ENCODE measurements at places on chromosomes 7 and 10.

DNA sequence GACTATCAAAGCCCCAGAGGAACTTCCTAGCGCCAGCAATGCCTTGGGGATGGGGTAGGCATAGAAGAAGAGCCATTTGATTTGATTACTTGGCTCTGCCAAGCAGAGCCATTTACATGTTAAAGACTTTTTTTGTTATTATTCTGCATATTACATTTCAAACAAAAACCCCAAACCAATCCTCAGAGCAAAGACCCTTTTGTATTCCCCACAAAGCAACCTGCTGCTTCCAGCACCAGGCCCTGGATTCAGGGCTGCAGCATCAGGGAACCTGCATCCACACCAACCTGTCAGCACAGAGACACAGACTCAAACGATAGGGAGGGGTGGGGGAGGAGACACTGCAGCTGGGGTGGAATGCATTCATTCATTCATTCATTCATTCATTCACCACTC lies 73.2 kb downstream of the GRID1 start:
- no peak for DNase-seq

DNA sequence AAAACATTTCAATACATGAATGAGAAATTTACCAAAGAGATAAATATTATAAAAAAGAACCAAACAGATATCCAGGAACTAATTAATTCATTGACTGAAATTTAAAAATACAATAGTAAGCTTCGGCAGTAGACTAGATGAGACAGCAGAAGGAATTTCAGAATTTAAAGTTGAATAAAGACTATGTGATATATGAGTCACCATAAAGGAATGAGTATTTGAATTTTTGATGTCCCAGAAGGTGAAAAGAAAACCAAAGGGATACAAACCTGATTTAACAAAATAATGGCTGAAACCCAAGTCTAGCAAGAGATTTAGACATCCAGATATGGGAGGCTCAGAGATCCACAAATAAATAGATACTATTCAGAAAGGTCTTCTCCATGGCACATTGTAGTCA lies 623.9 kb upstream of the FOXK1 start:
- DNase-seq: no peak

DNA sequence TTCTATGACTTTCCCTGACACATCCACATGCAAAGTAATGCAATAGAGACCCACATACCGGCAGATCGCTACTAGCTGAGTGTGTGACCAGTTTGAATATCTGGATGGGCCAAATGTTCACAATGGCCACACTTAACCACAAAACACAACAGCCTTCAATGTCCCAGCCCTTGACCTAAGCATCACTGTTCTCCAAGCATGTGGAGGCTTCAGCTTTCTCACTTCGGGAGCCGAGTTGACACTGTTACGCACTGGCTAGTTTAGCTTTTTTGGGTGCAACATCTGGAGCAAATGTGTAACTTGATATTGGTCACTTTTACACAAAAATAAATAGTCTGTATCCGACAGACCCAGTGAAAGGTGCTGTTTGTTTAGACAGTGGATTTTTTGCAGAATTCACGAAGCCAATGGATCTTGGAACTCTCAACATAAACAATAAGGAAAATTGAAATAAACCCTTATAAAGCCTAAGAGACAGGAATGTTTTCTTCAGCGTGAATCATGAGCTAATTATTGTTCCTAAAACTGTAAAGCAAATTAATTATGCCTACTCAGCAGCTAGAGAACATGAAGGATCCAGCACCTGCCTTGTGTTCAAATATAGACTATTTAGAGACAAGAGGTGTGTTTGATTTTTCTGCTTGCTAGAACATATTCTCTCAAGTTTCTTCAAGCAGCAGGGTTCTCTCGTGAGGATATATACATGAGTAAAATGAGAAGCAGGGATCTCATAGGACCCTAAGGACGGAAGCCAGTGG lies 117.6 kb upstream of the JCAD start:
- no peak for DNase-seq

DNA sequence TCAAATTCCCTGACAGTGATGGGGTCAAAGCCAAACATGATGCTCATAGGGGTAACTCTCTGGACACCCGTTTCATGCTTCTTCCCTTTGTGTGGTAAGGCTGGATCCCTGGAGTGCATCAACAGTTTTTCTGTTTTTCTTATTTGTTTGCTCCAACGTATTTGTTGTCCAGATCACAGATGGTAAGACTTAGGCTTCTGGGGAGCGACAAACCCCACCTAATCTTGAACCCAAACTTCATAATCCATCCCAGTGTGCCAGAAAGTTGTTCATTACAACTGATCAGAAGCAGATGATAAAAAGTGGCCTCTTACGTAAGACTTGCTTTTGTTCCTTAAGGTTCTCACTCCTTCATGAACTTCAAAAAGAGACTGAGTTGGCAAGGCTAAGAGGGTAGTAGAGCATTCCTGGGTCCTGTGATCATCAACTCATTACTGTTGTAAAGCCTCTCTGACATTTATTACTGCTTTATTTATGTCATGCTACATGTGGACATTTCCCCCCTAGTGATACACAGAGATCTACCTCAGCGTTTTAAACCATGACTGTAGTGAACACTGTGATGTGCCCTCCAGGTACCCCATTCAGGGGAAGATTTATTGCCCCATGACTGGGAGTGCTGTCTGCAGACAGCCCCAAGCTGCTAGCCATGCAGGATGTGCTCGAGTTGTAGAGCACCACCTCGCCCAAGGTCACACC lies 125.6 kb downstream of the CCDC71L start:
- no peak for DNase-seq

- DNase-seq: no peak
Observed at GRCh38 chr7:91289633-91290254, 25.5 kb downstream of the FZD1 start.

GRCh38 chr10:120543291-120543690 lies 86.3 kb downstream of the PLPP4 start:
- no peak for DNase-seq

DNA sequence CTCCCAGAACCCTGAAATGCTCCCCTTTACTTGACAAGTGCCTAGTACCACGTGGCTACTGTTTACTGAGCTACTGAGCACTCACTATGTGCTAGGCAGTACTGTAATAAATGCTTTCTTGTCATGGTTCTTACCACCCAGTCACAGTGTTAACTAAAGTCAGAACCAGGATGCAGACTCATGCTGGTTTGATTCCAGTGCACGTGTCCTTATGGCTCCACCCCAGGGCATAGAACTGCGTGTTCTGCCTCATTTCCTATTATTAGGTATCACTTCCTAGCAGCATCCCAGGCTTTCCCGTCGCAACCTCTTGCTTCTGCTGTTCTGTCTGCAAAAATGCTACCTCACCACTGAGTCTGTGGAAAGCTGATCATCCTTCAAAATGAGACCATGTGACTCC lies 71.7 kb upstream of the DOCK1 start:
- no peak for DNase-seq

Data from activated CD4-positive, alpha-beta T cell treated with anti-CD3 and anti-CD28 coated beads, Interleukin-2, Interleukin-6, amounts not matched to agents 100 ng/mL and 50 ng/mL, durations not matched to agents 16 hours and 8 hours (primary cell).